ENCODE measurements at places on chromosomes 3 and 15.

DNA sequence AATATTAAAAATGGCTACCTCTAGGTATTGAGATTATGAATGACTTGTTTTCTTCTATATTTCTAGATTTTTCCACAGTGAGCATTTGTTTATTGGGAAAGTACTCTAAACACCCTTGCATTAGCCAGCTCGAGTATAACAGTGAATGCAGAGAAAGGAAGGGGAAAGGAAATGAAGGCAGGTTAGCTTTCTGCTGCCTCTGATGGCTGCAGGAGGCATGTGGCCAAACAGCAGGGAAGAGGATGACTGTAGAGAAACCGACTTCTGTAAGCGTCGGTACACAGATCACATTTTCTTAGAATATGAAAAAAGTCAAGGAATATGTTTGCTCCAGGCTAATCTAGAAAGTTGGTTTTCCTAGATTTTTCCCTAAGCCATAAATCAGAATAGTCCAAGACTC lies 19.8 kb downstream of the GNB5 start:
- DNase-seq: peak; percentile 21

DNA sequence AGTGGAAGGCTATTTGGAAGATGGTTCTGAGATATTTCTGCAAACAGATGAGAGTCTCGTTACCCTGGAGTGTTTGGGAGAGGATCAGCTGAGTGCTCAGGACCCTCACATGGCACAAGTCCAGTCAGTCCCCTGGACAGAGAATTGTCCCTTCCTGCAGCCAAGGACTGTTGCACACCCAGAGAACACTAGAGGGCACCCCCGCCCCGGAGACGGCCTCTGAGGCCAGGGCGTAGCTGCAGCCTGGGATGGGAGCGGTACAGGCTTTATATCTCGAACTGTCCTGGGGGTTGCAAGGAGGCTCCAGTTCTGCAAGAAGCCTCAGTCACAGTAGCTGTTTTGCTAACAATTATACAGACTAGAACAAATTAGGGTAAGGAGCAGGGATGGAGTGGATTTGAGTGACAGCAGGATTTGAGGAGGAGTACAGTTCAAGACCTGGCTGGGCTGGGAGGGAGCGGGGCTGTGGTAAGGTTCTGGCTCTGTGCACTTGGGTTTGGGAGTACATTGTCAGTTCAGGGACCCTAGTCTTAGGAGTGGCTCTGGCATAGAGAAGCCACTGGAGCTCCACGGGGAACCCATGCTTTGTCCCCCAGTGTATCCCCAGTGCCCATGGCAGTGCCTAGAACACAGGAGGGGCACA lies 67.6 kb upstream of the HACD2 start:
- peak; percentile 21 for DNase-seq

DNA sequence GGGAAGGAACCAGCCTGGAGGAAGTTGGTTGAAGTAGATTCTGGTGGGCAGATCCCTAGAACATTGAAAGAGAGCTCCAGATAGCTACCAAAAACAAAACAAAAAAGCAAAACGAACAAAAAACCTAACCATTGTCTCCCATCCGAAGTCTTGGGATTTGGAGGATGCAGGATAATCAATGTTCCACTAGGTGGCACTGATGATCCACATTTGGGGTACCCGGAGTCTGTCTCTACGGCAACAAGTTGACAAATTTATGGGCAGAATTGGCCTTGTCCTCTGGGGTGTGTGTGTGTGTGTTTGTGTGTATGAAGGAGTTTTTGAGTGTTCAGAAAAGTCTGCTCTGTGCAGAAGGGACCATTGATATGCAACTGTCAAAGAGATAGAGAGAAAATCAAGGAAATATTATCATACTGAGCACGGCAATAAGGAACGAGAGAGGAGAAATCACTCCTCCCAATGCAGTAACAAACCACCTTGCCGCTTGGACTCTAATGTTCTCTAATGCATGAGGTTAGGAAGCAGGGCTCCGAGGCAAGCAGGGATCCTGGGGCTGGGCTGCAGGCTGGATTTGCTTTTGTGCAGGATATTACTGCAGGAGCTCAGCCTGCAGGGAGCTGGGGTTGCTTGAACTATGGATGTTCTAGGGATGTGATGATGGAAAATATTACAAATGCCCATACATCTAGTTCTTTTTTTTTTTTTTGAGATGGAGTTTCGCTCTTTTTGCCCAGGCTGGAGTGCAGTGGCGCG lies 59.8 kb upstream of the KLHL25 start:
- DNase-seq: peak; percentile 71

GRCh38 chr3:2920103-2920502 lies 190.1 kb downstream of the IL5RA start:
- DNase-seq: no peak

DNA sequence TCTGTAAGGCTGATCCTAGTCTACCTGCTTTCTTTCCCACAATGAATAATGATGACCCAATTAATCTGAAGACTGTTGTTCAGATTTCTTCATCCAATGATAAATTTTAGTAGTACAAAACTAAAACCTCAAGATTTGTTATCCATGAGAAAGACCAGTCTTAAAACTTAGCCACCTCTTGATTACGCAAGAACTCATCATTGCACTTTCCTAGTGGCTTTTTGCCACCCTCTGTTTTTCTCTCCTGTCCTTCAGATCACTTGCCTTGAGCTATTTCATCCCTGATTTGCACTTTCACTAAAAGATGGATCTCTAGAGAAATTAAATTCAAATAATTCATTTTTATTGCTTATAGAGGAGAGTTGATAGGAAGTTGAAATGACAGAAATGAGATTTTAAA lies 142.7 kb upstream of the RBMS3 start:
- no peak for DNase-seq

DNA sequence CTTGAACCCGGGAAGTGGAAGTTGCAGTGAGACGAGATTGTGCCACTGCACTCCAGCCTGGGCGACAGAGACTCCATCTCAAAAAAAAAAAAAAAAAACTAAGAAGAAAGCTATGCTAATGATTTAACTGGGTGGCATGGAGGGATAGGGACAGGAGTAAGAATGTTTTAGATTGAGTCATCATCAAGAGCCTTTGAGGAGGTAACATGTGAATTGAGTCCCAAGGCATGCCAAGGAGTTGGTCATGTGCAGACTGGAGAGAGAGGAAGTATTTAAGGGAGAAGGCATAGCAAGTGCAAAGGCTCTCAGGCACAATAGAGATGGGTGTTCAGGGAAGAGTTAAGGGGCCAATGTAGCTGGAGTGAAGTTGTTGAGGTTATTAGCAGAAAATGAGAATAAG lies 9.1 kb downstream of the BNC1 start:
- DNase-seq: no peak

GRCh38 chr3:64863226-64864212 lies 175.7 kb upstream of the ADAMTS9 start:
- no peak for DNase-seq

- no peak for DNase-seq
Observed at GRCh38 chr3:132256989-132257388, 60.2 kb upstream of the ACP3 start.

DNA sequence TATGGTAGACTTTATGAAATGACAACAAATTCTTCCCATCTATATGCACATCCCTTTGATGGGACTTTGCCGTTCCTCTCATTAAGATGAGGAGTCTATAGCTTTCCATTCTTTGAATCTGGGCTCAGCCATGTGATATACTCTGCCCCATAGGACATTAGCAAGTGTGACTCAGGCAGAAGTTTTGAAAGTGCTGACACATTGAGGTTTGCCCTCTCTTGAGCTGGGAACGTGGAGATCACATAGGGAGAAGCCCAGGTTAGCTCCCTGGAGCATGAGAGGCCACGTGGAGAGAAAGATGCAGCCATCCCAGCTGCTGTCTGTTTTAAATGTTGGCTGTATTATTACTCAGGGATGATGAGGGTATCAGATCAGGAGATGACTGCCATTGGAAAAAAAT lies 67.7 kb upstream of the OXTR start:
- DNase-seq: no peak

GRCh38 chr15:75349851-75350588 lies 3.2 kb downstream of the NEIL1 start:
- peak; percentile 86 for DNase-seq

DNA sequence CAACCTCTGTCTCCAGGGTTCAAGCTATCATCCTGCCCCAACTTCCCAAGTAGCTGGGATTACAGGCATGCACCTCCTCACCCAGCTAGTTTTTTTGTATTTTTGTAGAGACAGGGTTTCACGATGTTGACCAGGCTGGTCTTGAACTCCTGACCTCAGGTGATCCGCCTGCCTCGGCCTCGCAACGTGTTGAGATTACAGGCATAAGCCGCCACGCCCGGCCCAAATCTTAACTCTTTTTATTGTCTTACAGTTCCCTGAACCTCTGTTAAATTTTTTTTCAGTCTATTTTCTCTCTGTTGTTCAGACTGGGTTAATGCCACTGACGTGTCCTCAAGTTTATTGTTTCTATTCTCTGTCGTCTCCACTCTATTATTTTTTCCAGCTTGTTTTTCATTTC lies 115.8 kb upstream of the UBE3A start:
- no peak for DNase-seq

DNA sequence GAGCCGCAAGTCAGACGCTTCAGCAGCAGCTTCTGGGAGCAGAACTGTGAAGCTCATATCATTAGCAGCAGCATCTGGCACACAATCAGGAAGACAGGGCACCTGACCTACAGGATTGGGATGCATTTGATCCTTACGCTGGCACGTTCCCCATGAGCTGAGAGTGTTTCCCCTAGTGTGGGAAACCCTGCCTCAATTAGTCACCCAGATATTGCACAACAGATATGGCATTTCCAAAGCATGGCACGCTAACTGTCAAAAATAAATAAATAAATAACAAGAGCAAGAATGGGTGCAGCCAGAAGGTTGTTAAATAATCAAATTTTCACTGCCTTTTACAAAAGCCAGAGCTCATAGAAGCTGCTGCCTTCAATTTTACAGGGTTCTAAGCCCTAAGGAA lies 189.6 kb upstream of the THBS1 start:
- DNase-seq: no peak

GRCh38 chr3:98784042-98784441 lies 20.9 kb downstream of the ST3GAL6 start:
- no peak for DNase-seq

DNA sequence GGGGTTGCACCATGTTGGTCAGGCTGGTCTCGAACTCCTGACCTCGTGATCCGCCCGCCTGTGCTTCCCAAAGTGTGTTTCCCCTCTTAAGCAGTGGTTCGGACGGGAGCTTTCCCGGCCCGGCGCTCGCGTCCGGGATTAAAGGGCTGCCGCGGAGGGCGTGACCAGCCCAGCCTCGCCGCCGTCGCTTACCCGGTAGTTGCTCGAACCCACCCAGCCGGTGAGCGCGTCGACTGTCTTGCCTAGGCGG lies 513 bp downstream of the CLASP2 start:
- peak; percentile 63 for DNase-seq

DNA sequence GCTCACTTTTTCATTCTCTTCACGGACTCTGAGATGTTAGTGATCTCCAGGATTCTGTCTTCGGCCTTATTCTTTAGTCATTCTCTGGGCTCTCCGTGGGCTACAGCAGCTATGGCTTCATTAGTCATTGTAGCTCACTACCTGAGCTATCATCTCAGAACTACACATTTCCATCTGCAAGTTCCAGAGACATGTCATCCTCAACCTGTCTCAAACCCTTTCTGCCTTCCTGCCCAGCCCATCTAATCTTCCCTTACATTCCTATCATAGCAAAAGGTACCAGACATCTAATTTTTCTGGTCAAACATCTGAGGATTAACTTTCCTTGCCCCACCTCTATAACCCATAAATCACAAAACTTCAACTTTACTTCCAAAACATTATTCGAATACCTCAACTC lies 13.2 kb downstream of the TSPAN3 start:
- DNase-seq: no peak

DNA sequence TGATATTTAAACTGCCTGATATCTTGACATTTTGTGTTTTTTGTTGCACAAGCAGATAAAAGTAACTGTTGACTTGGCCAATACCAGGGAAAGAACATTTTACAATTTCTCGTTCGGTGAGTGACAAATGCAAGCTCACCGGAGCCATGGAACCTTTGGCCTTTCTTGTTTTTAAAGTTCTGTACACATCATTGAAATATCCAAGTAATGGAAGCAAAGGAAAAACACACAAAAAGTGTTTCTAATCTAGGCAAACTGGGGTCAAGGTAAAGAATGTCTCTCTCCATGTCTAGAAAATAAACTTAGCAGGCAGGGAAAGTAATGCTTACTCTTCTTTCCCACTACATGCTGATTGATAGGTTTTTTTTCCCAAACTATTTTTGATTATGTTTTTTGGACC lies 27.8 kb downstream of the SPTSSB start:
- DNase-seq: no peak

DNA sequence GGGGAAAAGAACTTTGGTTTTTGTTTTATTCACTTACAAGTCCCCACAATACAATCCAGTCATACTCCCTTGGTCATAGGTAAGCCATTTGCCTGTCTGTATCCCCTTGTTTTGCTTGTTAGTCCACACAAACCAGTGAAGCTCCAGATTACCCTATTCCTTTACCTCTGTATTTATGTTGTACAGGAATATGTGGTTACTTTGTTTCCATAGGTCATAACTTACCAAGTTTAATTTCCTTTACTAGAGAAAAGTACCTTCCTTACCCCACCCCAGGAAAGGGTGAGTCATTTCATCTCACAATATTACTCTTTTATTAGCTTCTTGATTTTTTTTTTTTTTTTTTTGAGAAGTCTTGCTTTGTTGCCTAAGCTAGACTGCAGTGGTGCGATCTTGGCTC lies 113.4 kb upstream of the LRRFIP2 start:
- no peak for DNase-seq

DNA sequence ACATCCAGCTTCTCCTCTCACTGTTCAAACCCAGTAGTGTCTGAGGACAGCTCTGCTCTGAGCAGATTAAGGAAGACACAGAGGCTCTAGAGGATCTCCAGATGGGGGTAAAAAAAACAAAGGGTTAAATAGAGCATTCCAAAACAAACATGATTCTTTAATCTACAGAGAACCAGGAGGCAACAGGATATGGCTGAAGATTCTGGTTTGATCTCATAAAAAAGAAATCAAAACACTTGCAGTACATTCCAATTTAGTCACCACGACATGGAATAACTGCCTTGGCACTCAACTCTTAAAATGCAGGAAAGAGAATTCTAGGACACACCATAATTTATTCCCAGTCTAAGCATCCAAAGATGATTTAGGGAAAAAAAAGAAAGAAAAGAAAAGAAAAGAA lies 32.0 kb downstream of the TM4SF4 start:
- no peak for DNase-seq

GRCh38 chr15:84937144-84937543 lies 44.5 kb upstream of the PDE8A start:
- DNase-seq: no peak

DNA sequence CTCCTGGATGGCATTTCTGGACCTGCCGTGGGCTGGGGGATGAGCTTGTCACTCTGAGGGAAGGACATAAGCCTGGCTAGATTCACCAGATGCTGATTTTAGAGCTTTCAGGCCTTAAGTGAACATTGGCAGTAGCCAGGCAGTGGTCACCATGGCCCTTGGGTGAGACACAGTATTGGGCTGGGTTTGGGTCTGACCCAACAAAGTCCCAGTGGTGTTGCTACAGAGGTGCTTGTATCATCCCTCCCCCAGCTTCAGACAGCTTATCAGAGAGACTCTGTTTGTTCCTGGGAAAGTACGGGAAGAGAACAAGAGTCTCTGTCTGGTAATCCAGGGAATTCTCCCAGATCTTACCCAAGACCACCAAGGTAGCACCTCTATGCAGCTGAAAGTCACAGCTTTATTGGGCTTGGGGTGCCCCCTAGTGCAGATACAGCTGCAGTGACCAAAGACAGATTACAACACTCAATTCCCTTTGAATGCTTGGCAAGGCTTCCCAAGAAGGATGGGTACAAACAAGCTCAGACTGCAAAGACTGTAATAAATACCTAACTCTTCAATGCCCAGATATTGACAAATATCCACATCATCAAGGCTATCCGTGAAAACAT lies 9.8 kb upstream of the RUVBL1 start:
- peak; percentile 70 for DNase-seq

- no peak for DNase-seq
Observed at GRCh38 chr3:127777921-127778656, 44.2 kb downstream of the MGLL start.

All from CD4-positive, alpha-beta T cell treated with Interleukin-10 for 1 hour (primary cell).